ENCODE measurements at places on chromosomes 3 and 15. TPM values are rescaled to one million over a fixed set of nuclear protein-coding genes. Genes with fewer than 3 reads are reported as not detected.

GRCh38 chr3:190449801-190450200, at the start of gene TMEM207:
Gene TMEM207 (minus strand): TSS chr3:190449901. CDS start chr3:190449809, 92 bp downstream.
- no peak for DNase-seq

DNA sequence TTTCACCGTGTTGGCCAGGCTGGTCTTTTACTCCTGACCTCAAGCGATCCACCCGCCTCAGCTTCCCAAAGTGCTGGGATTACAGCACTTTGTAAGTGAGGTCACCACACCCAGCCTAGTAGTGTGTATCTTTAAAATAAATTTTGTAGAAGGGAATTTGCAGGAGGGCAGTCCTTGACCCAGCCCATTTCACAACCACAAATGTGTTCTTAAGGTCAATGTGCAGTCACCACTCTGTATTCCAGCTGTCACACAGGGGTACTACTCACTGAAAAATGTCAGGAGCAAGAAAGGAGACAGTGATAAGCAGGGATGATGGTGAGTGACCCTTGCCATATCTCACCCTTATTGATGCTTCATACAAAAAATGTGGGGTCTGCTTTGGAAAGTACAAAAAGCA, 98.5 kb downstream of the FRMD5 start:
- DNase-seq: no peak

Gene NMNAT3
- not detected for total RNA-seq

GRCh38 chr3:8736436-8736835, 2.8 kb downstream of the CAV3 start:
- no peak for DNase-seq

GRCh38 chr3:195238586-195239118, 32.3 kb downstream of the XXYLT1 start:
- no peak for DNase-seq

GRCh38 chr3:169340065-169340464, 323.4 kb downstream of the MECOM start:
- DNase-seq: no peak

Gene CD47
- 130 TPM for total RNA-seq

- peak; percentile 90 for DNase-seq
Measured at GRCh38 chr3:139534992-139535879, 4.3 kb downstream of the RBP1 start.

Gene SSUH2
- 0.06 TPM for total RNA-seq

DNA sequence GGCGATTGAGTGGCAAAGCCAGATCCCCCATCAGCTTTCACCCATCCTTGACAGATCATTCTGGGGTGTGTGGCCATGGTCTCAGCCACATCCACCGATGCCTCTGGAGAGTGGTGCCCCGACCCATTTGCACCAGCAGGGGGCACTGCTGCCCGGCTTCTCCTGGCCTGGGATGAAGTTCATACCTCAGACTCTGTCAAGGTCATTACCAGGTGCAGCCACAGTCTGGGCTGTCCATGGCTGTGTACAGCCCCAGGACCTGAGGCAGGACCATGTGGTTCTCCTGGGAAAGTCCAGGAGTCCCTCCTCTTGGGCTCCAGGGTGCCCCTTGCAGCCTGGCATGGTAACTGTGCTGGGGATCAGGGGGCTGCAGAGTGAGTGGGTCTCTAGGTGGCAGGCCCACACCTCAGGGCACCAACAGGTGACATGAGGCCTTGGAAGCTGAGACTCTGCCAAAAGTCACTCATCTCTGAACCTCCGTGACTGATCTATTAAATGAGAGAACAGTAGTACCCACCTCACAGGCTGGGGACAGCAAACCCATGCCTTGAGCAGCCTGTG, 67.2 kb downstream of the CACNA2D2 start:
- DNase-seq: peak; percentile 8

Gene STXBP5L
- 9.8 TPM for total RNA-seq

- DNase-seq: no peak
Measured at GRCh38 chr3:160287666-160288065, 62.4 kb downstream of the C3orf80 start.

GRCh38 chr15:48541341-48542278, 103.9 kb downstream of the FBN1 start:
- DNase-seq: peak; percentile 92

- DNase-seq: no peak
Measured at GRCh38 chr15:23912191-23912590, 225.1 kb upstream of the NDN start.

GRCh38 chr3:46651084-46651483, 38.8 kb downstream of the FAM240A start:
- no peak for DNase-seq

Gene SLC33A1
- 36.5 TPM for total RNA-seq

DNA sequence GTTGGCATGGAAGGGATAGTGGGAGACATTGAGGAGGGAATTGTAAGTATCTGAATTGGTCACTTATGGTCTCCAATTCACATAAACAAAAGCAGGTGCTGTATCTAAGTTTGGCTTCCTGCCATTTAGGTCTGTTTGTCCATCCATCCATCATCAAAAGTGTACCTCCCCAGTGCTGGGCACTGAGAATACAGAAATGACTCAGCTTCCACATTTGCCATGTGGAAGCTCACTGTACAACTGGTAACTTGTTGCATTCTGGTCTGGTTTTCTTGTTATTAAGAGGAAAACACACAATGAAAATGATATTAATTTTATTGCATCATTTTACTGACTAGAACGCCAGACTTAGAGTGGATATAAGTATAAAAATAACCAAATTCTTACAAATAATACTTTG, 30.9 kb upstream of the MUC13 start:
- DNase-seq: no peak

GRCh38 chr3:22980346-22980745, 222.8 kb upstream of the UBE2E2 start:
- no peak for DNase-seq

DNA sequence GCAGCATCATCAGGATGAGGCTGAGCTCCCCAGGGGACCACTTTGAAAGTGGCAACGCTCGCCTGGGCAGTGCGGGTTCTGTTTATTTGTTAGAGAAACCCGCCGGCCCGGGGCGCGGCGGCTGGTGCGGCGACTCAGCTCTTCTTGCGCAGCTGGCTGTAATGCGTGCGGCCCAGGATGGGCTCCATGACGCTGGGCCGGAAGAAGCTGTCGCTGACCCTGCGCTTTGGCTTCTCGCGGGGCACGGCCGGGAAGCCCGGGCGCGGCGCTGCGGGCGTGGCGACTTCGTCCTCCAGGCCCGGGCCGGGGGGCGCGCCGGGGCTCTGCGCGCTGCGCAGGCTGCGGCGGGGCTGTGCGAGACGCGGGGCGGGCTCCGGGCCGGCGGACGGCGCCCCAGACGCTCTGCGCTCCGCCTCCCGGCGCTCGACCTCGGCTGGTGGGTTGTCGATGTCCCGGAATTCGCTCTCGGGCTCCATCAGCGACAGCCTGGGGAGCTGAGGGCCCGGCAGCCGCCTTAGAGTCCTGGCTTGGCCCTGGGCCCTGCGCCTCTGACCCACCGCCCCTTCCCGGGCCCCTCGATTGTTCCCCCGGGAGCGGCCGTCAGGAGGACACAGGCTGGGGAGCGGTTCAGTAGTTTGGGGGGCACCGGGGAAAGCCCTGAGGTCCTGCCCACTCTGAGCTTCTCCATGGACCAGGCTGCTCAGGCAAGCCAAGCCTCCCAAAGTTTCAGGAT, 10.3 kb upstream of the KIF7 start:
- DNase-seq: no peak

- DNase-seq: no peak
Measured at GRCh38 chr15:78347586-78348543, 7.7 kb downstream of the CRABP1 start.

DNA sequence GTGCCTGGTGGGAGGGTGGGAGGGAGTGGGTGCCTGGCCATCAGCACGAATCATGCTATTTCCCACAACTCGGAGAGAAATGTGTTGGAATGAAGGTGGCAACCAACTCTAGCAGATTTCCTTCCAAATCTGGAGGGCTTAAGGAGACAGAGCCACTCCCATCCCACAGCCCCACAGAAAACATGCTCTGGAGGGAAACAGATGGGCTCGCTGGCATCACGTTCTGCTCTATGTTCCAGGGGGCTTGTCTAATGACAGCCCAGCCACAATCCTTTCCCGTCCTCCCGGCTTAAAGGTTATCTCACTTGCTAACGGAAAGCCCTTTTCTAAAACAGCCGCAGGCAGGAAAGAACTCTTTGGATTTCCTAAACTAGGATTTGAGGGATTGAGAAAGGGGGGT, 65.3 kb downstream of the ADAMTS17 start:
- DNase-seq: no peak

DNA sequence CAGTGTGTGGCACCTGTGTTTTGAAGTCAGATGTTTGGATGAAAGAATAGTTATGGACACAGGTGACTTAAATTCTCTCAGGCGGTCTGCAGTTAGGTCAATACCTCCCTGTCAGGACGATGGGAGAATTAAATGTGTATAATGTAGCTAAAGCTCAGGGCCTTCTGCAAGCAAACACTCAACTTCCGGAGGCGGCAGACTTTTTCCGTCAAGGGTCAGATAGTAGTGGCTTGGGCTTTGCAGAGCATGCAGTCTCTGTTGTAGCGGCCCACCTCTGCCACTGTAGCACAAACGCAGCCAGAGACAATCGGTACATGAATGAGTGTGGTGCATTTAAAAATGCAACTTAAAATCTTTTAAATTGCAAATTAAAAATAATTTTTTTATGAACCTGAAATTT, 47.4 kb downstream of the CMTM8 start:
- no peak for DNase-seq

- DNase-seq: no peak
Measured at GRCh38 chr15:100190675-100191074, 151.1 kb downstream of the ADAMTS17 start.

Gene PLCB2
- total RNA-seq: 2.4 TPM

DNA sequence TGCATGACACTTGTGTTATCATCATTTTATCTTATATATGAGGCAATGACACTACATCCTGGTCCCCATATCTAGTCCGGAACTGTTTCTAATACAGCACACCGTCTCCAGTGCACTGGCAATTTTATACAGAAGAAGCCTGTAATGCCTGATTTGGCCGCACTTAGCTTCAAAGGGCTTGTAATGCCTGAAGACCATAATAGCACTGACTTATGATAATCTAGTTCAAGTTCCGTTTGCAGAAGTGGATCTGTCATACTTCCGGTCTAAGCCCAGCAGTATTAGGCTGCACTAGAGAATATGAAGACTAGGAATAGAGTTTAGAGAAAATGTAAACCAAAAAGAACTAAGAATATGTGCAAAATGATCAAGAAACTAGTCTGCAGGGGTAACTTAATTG, 1.3 kb downstream of the BNIP2 start:
- no peak for DNase-seq

Gene CORO2B
- 0.33 TPM for total RNA-seq

- no peak for DNase-seq
Measured at GRCh38 chr3:48983096-48983495, 6.9 kb upstream of the P4HTM start.

- DNase-seq: no peak
Measured at GRCh38 chr15:99434506-99435112, 131.2 kb upstream of the MEF2A start.

DNA sequence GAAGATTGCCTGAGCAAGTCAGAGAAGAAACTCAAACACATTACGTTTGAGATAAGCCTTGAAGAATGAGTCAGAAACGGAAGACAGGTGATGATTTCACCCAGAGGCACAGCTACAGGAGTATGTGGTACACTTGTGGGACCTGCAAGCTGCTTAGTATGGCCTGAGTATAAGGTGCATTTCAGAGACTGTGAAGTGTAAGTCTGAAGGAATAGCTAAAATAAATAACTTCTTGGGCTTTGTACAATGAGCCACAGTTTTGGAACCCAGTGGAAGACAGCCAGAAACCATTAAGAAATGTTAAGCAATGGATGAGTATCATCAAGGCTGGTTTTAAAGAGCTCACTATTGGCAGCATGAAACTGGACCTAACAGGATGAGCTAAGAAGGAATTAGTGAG, 826.2 kb downstream of the ROBO1 start:
- DNase-seq: peak; percentile 2

DNA sequence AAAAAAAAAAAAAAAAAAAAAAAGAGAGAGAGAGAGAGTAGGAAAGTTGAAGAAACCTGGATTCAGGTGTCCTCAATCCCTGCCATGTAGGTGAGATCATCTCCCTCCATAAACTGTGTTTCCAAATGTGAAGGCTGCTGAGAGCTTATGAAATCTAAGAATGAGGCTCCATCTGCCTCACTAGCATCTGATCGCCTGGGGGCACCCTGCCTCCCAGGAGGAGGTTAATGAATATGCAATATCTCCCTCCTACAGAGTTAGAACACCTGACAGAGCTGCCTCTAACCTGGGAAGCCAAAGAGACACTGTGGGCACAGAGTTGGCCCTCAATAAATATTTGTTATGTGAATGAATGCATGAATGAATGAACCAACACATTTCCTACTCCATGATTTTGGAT, 23.8 kb upstream of the ZNF148 start:
- DNase-seq: no peak

Gene ACP3
- total RNA-seq: not detected

DNA sequence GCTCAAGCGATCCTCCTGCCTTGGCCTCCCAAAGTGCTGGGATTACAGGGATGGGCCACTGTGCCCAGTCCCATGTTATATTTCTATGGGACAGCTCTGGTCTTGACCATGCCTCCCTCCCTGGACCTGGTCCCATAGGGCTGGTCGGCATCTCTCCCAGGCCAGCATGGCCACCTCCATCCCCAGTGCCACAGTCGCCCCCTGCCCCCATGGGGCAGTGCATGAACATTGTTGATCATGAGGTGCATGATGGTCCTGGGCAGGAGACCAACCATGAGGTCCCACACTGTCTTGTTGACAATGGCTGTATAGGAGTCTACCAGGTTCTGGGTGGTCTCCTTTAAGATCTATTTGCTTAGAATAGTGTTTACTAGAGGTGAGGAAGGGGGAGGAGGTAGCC, 6.5 kb downstream of the RPS17 start:
- no peak for DNase-seq

- no peak for DNase-seq
Measured at GRCh38 chr3:100540791-100541334, 48.4 kb downstream of the TMEM45A start.

DNA sequence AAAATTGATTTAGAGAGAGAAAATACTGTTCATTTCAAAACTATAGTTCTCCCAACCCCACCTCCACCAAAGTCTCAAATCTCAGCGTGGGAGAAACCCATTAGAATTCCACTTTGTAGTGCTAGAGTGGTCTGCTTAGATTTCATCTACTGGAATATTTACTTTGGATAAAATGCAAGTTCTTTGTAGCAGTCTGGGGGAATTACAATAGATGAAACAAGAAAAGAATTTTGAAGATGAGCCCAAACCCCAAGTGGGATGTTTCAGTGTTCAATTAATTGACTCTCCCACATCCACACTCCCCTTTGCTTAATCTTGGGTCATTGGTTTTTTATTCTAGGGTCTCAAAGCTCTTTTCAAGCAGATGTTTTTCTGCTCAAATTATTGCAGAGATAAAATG, 97.8 kb downstream of the RPL22L1 start:
- no peak for DNase-seq

- no peak for DNase-seq
Measured at GRCh38 chr15:66749841-66750575, 48.0 kb downstream of the SMAD6 start.

GRCh38 chr3:197959500-197959890, 522 bp upstream of the LMLN start:
- DNase-seq: no peak

Gene GABRR3
- not detected for total RNA-seq

- no peak for DNase-seq
Measured at GRCh38 chr3:25292036-25292435, 136.0 kb upstream of the RARB start.

- DNase-seq: no peak
Measured at GRCh38 chr3:188007897-188008296, 146.1 kb upstream of the LPP start.

GRCh38 chr3:66996696-66997095, 1.4 kb upstream of the KBTBD8 start:
- DNase-seq: no peak
